ENCODE measurements at places on chromosomes 1 and 21.
A peak's percentile ranks its signal among the peaks of the same experiment; 100 is the strongest.

- DNase-seq = no peak
Measured at GRCh38 chr1:232131715-232132391, 498.1 kb downstream of the SIPA1L2 start.

DNA sequence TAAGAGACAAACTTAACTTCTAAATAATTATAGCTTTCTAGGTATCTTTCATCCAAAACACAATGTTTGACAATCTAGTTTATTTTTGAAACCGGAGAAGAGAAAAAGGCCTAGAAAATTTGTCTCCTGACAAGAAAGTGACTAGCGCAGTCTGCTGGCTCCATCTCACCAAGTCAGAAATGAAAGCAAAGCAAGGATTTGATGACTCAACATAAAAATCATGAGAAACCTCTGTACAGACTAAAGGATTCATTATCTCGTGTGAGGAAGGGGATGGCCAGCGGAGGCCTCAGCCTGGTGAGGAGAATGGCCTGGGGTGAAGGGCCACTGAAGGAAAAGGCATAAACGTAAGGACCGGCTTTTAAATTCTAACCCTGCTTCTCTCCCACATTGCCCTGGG, 20.0 kb upstream of the TSNAX start:
- DNase-seq = no peak

GRCh38 chr1:204959374-204959773, 83.6 kb upstream of the CNTN2 start:
- DNase-seq = no peak

GRCh38 chr1:83571536-83571935, 427.4 kb downstream of the TTLL7 start:
- no peak for DNase-seq

DNA sequence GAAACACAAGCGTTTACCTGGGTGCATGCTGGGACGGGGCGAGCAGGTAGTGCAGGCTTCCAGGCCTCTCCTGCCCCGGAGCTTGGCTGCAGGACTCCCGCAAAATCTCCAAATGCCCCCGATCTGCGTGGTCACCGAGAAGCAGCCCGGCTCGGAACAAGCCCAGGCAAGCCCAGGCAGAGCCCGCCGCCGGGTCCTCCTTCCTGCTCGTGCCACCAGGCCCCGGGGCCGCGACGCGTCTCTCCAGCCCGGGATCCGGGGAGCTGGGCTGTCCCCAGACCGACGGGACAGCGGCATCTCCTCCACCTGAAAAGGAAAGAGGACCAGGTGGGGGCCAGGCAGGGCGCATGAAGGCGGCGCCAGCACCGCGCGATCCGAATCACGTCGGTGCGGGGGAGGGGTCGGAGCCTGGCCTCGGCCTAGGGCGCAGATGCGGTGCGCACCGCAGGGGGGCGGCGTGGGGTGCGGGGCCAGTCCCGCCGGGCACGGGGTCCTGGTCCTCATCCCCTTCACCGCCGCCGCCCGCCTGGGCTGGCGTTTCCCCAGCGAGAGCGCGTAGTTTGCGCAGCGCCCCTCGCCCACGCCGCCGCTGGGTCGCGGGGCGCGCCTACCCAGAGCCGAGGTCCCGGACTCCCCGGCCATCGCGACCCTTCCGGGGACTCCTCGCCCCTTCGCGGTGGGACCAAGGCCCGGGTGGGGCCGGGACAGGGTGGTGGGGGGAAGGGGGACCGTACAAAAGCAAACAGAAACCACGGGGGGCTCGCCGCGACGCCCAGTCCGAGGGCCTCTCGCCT, 52.4 kb upstream of the H6PD start:
- DNase-seq = peak; percentile 44

DNA sequence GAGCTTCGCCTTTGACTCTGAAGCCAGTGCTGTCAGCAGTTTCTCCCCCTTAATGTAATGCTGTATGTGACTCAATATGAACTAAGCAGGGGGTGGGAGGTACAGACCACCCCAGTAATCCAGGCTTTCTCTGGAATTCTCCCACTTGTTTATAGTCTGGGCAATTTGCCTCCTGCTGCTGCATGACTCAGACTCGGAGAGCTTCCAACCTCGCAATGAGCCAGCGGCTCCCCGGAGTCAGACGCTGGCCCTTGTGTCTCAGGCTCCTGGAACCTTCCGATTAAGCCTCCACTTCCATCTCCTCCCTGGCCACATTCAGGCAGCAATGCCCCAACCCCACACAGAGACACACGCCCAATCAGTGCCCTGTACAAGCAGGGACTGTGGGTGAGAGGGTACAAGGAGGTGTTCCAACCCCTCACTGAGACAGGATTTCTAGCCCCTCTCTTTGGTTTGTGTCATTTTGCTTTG, 471.7 kb upstream of the VAMP3 start:
- DNase-seq = peak; percentile 61

- no peak for DNase-seq
Measured at GRCh38 chr1:75765697-75766355, 20.2 kb upstream of the RABGGTB start.

DNA sequence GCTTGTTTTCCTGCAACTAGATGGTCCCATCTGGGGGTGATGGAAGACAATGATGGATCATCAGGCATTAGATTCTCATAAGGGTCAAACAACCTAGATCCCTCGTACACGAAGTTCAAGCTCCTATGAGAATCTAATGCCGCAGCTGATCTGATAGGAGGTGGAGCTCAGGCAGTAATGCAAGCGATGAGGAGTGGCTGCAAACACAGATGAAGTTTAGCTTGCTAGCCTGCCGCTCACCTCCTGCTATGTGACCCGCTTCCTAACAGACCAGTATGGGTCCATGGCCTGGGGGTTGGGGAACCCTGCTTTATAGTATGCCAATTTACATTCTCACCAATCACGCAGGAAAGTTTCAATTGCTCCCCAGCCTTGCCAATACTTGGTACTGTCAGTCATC, 37.5 kb downstream of the TLR5 start:
- no peak for DNase-seq

DNA sequence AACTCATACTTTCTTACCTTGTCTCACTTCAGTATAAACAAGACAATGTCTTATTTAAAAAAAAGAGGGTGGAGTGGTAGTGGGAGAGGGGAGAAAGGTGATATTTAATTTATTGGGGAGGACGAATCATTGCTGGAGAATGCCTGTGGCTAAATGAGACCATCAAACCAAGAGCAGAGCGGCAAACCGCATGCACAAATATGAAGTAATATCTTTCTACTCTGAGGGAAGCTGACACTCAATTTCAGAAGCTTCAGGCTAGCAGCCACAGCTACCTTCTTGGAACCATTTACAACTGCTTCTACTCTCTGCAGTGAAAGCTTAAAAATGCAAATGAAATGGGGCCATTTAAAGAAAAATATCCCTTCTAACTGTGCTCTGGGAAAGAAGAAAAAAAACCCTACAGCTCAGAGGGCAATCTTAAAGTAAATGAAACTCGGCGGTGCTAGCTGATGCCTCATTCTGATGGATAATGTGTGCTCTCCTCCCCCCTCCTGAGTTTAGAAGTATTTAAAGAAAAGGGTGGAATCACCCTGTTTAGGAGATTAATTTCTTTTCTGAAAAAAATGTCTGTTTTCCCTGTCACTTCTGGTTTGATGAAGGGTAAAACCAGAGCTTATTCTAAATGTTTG, 178.2 kb upstream of the CAMK1G start:
- DNase-seq = no peak

GRCh38 chr1:161127649-161128048, 4.8 kb downstream of the DEDD start:
- DNase-seq = no peak

GRCh38 chr1:21573475-21573874, 64.3 kb downstream of the ALPL start:
- no peak for DNase-seq

DNA sequence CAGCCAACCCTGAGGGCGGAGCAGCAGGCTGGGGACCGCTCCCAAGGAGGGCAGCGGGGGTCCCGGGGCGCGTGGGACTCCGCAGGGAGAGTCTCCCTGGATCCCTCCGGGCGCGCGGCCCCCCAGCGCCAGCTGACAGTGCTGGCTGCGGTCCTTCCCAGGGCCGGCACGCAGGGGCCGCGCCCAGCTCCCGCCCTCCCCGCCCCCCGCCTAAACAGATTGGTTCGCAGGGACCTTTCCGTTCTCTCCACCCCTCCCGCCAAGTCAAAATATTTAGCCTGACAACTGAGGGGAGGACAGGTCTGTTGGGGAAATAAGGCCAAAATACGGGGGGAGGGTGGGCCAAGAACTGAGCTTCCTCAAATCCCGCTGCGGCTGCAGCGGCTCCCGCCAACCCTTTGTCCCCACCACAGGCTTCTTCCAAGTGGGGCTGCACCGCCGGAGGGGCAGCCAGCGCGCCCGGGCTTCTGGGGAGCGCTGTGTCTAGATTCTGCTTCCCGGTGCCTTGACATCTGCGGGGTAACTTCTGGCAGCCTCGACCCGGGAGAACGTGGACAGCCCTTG, at the start of gene INSRR:
Gene INSRR, minus strand, starts transcription at position 159 of the 564 bp plus-strand sequence. CDS start 496 bp downstream, outside the sequence.
- no peak for DNase-seq

DNA sequence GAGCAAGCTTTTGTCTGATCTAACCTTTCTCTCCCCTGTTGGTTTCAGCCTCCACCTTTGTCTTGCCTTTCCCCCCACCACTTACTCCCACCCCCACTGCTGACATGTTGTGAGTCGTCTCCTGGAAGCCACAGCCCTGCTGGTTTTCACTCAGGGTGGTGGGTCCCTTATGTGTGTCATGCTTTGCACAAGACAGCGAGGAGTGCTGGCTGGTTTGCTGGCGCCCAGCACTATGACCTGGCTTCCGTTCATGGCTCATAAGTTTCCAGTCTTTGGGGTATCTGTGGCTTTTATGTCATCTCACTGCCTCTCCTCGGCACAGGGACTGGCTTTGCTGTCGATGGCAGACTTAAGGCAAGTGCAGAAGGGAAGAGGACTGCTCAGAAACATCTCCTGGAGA, 177.7 kb downstream of the KIF26B start:
- no peak for DNase-seq

DNA sequence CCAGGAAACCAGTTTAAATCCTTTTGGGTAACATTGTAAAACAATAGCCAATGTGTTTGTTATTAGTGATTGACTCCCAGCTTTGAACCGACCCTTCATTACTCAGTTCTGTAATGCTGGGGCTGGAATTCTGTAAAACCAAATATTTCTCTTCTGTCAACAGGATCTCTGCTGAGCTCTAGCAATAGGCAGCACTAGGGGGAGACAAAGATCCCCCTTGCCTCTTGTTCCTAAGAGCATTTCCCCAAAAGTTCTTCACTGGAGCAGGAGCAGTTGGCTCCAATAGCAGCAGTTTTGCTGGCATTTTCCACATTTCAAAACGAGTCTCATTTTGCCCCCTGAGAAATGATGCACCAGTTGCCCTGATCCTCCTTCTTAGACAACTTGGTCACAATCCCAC, 1671.1 kb downstream of the MRPL39 start:
- DNase-seq = peak; percentile 20

GRCh38 chr1:22437573-22437972, 14.1 kb upstream of the ZBTB40 start:
- no peak for DNase-seq

- no peak for DNase-seq
Measured at GRCh38 chr1:25817840-25818501, 1.8 kb upstream of the MTFR1L start.

GRCh38 chr1:244449936-244450508, 1.7 kb downstream of the ADSS2 start:
- DNase-seq = no peak

GRCh38 chr1:216310776-216311175, 112.5 kb downstream of the USH2A start:
- peak; percentile 39 for DNase-seq

DNA sequence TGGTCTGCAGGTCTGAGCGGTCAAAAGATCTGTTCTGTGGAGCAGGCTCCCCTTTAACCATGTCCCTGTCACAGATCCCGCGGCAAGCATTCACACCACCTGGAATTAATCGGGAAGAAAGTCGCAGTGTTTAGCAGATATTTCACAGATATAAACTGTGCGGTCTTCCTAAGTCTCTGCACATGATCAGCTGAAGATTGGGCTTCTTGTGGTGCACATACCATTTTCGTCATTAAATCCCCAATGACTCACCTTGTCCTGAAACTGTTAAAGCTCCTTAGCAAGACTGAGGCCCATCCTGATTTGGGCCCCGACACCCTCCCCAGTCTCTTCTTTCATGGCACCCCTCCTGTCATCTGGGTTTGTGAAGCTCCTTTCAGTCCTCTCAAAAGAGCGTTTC, 158.8 kb downstream of the KIF26B start:
- DNase-seq = no peak

GRCh38 chr1:155177918-155178281, 4.3 kb downstream of the TRIM46 start:
- no peak for DNase-seq

GRCh38 chr1:10776190-10776905, 20.1 kb downstream of the CASZ1 start:
- peak; percentile 39 for DNase-seq

GRCh38 chr1:150843474-150843873, 32.9 kb downstream of the ARNT start:
- DNase-seq = no peak

GRCh38 chr1:100325415-100326324, 26.6 kb upstream of the CDC14A start:
- DNase-seq = no peak

- no peak for DNase-seq
Measured at GRCh38 chr1:223430236-223430635, 37.0 kb downstream of the CCDC185 start.

DNA sequence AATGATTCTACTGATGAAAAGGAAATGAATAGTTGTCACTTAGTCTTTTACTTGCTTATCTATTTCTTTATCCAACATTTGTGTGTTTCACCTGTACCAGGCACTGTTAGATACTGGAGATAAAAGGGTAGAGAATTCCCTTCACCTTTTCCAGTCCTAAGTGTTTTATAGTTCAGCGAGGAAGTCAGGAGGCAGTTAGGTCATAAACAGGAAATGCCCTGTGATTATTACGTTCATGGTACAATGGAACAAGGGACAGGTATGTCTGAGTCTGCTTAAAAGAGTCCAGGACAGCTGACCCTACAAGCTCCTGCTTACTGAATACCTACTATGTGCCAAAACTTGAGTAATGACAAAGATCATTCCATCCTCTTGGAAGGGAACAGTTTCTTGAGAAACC, 77.8 kb downstream of the TNR start:
- no peak for DNase-seq

GRCh38 chr1:100340494-100340893, 11.8 kb upstream of the CDC14A start:
- DNase-seq = no peak

GRCh38 chr1:176996456-176997090, 167.9 kb downstream of the ASTN1 start:
- DNase-seq = peak; percentile 57

GRCh38 chr1:226708967-226709396, 30.1 kb downstream of the ITPKB start:
- DNase-seq = no peak

DNA sequence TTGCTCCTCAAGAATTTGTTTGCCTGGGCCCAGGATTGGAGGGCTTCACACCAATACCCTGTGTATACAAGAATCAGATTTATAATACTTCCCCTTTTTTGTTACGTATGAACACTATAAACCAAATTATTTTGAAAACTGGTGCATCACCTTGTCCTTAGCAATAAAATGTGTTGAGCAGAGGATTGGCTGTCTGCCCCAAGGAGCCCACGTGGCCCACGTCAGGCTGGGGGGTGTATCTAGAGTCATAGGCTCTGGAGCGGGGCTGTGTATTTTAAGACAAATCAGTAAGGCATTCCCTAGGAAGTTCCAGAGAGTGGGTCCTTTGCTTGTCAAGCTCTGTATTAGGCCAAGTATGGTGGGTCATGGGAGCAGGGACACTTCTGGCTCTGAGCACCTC, 2.0 kb upstream of the ST3GAL3 start:
- no peak for DNase-seq

Data from NCI-H345 (cell line).